ENCODE measurements at places on chromosomes 13 and 19.

DNA sequence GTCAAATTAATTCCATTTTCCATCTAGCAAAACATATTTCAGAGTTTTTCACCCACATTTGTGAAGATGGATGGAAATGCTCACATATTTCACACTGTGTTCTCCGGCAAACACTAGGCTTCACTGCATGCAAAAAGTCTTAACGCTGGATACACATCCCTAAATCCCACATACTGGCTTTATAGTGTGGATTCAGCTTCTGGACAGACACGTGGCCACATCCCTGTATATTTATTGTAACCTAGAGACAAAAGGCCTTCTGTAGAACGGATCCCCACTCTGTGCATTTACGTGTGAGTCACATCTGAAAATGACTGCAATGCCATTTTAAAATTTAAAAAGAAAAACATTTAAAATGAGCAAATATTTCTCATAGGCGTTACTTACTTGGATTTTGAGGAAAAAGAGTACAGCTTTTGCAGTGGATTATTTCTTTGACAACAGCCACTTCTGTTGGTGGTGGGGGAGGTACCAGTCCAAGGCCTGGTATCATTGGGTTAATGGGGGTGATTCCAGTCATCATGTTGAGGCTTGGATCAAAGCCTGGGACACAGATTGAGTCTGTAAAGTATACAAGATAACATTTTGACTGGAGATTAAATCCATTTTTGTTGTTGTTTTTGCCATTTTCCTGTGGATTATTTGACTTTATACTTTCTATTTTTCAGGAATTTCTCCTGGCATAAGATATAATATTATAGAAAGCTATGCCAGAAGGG is 337.7 kb downstream of the DNAJC15 start:
- DNase-seq, result no peak

- DNase-seq, result no peak
Observed at GRCh38 chr19:33477781-33478180, 43.8 kb downstream of the PEPD start.

DNA sequence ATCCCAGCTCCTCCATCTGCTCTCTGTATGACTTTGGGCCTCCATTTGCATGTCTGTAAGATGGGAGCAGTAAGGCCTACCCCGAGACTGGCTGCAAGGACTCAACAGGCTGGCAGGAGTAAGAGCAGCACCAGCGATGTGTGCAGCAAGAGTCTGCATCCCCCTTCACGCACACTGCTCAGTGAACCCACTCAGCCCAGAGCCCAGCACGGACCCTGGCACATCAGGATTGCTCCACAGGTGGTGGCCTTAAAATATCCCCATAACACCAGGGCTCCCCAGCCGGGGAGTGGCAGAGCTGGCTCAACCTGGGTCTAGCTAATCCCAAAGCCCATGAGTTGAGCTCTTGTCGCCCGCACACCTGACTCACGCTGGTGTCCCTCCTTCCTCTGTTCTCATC is 23.4 kb downstream of the VRK3 start:
- no peak for DNase-seq

GRCh38 chr13:74555651-74556420 is 421.6 kb upstream of the KLF12 start:
- no peak for DNase-seq

DNA sequence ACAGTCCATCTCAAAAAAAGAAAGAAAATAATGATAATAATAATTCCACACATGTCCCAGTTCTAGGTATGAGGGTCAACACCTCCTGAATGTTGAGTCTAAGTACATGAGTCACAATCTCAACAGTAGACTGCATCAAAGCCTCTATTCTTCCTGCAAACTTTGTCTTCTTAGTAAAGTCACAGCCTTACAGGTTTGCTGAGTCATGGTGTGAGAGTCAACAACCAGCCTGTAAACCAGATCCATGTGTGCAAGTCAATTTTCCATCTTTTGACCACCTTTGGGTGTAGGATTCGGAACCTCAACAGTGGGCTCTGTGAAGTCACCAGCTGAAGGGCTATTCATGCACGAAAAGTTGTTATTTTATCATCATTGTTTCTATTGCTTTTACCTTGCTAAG is 25.7 kb upstream of the ZNF729 start:
- DNase-seq, result no peak

DNA sequence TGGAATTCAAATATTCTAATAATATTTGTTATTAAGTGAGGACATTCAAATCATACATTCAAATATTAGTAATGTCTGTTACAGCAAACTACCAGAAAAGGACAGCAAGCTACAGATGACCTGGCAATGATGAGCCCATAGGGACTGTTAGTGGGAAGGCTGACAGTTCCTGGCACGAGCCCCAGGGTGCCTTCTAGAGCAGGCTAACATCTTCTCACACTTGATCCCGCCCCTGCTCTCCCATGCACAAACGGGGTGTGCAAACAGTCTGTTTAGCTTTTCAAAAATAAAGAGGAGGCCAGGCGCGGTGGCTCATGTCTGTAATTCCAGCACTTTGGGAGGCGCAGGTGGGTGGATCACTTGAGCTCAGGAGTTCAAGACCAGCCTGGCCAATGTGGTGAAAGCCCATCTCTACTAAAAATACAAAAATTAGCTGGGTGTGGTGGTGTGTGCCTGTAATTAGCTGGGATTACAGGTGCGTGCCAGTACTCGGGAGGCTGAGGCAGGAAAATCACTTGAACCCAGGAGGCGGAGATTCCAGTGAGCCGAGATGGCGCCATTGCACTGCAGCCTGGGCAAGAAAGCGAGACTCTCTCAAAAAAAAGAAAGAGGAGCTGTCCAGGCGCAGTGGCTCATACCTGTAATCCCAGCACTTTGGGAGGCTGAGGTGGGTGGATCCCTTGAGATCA is 9.6 kb upstream of the GARRE1 start:
- no peak for DNase-seq

GRCh38 chr13:93769101-93769500 is 542.5 kb downstream of the GPC6 start:
- DNase-seq, result no peak
